ENCODE measurements at places on chromosomes 4 and X. TPM values are rescaled to one million over a fixed set of nuclear protein-coding genes. Genes with fewer than 3 reads are reported as not detected.

The UNC5C gene
- not detected for total RNA-seq

The ASMTL gene
- total RNA-seq = 58.7 TPM

The CCDC110 gene
- not detected for total RNA-seq

The RIBC1 gene
- total RNA-seq = 0.59 TPM

The IL3RA gene
- 17.4 TPM for total RNA-seq
